Fibroblast of skin of right quadriceps (primary cell): ENCODE measurements at places on chromosomes 5 and 9.

- no peak for DNase-seq
These were observed 220.1 kb downstream of the TMEM232 start for GRCh38 chr5:110506378-110506777.

DNA sequence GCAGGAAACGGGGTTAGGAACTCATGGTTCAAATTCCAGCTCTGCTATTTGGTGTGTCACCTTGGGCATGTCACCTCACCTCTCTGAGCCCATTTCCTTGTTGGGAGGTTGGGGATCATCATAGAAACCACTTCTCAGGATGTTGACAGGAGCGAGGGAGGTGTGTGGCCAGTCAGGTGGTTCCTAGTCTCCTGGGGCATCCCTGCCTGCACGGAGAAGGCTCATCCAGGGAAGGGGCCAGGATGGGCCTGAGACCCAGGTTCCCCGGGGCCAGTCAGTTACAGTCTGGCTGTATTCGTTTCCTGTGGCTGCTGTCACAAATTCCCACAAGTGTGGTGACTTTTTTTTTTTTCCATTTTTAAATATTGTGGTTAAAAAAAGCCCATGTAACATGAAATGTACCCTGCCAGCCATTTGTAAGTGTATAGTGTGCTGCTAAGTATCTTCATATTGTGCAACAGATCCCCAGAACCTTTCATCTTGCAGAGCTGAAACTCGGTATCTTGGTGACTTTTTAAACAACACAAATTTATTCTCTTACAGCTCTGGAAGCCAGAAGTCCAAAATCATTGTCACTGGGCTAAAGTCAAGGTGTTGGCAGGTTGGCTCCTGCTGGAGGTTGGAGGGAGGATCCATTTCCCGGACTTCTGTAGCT is 78.7 kb upstream of the UNC5A start:
- DNase-seq = no peak

DNA sequence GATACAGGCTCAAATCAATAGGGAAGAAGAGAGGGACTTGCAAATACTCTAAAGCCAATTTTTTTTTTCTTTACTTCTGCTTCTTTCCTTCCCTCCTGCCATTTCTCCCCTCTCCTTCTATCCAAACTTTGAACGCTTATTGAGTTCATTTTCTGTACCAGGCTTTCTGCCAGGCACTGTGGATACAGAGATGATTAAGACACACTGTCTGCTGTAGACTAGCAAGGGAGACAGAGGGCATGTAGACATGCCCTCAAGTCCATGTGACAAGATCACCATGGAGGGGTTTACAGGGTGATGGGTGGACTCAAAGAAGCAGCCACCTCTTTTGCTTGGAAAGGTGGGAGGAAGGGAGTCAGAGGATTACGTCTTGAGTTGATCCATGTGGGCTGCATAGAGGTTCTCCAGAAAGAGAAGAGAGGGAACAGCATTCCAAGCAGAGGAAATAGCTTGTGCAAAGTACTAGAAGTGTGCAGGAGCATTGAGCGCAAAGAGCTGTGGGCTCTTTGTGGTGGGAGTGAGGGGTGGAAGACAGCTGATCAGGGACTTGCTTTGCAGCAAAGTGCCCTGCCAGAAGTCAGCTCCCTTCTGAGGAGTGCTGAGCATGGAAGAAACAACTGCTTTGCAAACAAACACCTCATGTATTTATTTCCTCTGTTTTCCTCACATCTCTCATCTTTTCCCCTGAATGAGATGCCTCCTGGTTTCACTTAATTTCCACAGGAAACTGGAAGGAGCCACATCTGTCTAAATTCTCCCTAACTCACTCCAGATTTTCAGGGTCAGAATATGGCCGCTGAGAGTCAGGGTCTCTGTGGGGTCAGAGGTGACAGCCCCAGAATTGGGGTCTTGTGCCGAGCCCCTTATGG is 64.4 kb upstream of the COL15A1 start:
- DNase-seq = no peak

DNA sequence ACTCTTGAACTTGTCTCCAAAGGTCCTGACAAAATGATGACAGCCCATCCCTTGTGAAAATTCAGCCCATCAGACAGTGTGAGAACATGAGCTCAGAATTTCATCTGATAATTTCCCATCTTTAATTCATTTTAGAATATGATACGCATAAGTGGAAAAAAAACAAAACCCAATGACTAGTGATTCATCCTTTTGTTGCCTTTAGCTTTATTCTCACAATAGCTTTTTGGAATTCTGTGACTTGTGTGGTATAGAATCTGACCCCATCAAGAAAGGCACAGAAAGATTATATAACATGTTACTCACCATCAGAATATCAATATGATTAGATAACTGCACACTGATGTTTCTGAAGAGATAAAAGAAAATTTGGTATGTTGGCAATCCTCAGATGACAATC is 16.1 kb upstream of the TMED7 start:
- DNase-seq = peak; percentile 19

GRCh38 chr5:149810856-149811255 is 80.7 kb downstream of the PPARGC1B start:
- no peak for DNase-seq

DNA sequence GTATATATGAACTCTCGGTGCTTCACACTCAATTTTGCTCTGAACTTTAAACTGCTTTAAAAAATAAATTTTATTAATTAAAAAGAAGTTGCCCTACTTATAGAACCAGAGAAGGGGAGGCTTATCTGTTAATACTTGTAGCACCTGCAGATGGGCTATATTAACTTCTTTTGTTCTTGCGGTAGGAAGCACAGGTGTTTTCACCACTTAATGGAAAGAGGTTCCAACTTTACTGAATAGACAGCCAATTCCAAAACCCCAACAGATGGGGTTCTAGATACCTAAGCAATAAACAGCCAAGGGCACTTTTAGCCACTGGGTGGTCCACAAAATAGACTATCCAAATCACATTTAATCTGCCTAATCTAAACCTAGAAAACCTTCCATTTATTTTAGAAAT is 65.4 kb downstream of the SSBP2 start:
- DNase-seq = no peak

DNA sequence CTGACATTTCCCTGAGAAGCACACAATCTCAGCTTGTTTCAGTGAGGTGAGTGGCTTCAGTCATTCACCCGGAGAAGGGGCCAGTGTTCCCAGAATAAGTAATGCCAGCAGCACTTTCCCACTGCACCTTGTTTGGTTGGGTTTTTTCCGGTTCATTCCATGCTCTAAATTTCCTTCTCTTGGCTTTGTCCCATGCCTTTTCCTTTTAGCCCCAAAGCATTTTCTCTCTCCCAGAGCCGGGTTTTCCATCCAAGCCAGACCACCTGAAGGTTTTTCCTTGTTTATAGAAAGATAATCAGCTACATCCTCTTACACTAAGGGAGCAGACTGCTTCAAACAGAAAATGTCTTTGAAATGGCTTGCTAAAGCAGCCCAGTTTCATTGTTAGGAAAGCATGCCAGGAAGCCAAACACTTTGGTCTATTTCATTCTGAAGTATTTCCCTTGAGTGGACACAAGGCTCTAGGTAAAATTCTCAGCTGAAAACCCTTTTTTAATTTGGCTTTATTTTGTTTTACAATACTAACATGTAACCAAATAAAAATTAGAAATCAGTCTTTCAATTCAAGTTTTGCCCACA is 501.6 kb downstream of the DTWD2 start:
- no peak for DNase-seq

DNA sequence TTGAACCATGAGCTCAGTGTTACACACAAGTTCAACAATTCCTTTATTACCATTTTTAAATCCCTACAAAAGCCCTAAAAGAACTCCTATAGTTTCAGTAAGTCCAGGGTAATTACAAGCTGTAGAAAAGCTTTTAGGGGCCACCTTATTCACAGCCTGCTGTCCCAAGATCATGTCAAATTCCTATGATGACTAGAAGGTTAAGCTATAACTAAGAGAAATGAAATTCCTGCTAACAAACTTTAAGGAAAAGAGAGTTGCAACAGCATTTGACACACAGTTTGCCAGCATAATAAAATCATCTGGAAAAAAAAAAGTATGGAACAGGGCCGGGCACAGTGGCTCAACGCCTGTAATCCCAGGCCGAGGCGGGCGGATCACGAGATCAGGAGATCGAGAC is 31.5 kb downstream of the TMEM245 start:
- DNase-seq = peak; percentile 44

GRCh38 chr9:97855486-97855875 is 2.5 kb downstream of the FOXE1 start:
- DNase-seq = no peak

GRCh38 chr9:70340572-70340971 is 73.9 kb downstream of the KLF9 start:
- DNase-seq = peak; percentile 26

DNA sequence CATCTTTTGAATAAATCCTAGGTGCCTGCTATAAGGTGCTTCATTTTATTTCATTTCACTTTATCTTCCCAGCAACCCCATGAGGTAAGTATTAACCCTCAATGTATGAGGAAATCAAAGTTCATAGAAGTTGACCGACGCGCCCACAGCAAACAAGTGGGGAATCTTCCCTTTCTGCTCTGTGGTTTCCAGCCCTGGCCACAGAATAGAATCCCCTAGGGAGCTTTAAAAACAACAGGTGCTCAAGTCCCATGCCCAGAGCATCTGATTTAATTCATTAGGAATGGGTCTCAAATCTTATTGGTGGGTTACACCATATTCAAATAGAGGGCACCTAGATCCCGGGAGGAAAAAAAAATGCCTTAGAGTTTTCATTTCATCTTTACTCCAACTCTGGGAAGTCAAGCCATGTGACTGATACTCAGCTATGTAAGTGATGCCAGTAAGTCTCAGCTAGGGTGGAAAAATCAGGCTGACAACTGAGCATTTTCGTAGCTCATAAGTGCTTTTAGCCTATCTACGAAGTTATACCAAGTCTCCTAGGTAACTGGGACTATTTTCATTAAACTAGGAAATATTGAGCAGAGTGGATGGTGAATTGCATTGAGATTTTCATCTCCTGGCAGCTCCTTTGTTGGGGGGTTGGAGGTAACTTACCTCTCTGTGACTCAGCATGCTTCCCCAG is 353.4 kb upstream of the SLC30A5 start:
- no peak for DNase-seq

DNA sequence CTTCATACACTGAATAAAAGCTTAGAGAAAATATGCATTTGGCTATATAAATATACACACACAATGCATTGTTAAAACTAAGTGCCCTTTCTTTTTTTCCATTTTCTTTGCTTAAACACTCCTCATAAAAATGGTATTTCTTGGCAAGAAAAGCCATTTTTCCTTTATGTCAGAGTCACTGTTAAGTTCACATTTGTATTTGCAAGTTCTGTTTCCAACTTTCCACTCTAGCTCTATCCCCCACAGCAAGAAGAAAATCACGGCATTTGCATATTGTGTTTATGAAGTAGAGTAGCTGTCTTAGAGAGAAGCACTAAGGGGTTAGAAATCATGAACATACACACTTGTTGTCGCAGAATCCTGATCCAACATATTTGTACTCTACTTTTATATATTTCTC is 662.1 kb upstream of the MEF2C start:
- DNase-seq = no peak

DNA sequence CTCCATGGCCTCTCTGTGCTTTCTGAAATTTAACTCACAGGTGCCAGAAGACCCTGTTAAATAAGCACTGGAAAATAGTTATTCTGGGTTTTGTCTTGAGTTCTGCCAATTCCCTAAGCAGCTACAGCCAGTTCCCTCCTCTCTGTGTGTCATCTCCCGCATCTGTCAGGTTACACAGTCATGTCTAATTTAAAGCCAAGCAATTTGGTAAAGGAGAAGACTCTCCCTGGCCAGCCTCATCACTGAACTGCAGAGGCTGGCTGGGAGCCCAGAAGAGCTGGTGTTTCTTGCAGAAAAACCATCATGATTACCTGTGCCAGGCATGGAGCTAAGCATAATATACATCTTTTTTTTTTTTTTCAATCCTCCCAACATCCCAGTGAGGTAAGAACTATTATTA is 141.3 kb upstream of the ZNF366 start:
- DNase-seq = peak; percentile 55

- no peak for DNase-seq
These were observed 27.9 kb upstream of the DTWD2 start for GRCh38 chr5:119016125-119016774.

DNA sequence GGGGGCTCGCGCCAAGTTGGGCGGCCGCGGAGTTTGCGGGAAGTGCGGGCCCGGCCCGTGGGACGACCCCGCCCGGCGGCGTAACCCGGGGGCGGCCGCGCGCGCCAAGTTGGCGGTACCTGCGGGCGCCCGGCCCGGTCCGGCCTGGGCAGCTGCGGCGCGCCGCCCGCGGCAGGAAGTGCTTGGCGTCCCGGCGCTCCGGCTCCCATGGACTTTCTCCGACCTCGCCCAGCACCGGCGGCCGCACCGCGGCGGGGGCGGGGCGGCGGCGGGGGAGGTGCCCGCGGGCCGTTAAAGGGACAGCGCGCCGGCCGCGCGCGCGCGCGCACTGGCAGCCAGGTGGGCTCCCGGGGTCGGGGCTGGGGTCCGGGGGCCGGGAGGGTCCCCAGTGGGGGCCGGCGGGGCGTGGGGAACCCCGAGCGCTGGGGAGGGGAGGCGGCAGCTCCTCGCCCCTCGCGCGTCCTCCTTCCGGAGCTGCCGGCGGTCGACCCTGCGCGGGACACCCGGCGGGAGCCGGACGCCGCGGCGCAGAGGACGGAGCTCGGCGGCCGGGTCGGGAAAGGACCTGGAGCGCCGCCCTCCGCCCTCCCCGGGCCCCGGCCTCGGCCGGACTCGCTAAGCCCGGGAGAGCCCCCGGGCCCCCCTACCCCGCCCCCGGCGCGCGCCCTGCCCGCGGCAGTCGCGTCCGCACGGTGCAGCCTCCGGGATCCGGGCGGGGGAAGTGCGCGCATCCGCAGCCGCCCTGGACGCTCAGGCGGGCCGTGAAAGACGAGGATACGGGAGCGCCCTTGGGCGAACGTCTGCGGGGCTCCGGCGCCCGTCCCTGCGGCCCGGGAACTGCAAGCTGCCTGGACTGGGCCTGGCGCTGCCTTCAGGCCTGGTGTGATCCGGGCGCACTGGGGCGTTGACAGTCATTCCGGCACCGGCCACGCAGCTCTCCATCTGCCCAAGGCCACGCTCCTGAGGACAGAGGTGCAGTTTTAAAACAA is at the start of gene NACC2:
Gene NACC2, minus strand, starts transcription at position 220 of the 989 bp plus-strand sequence. CDS start 44,768 bp downstream, outside the sequence.
- peak; percentile 58 for DNase-seq

GRCh38 chr9:115804206-115804605 is 349.4 kb upstream of the PAPPA start:
- no peak for DNase-seq

DNA sequence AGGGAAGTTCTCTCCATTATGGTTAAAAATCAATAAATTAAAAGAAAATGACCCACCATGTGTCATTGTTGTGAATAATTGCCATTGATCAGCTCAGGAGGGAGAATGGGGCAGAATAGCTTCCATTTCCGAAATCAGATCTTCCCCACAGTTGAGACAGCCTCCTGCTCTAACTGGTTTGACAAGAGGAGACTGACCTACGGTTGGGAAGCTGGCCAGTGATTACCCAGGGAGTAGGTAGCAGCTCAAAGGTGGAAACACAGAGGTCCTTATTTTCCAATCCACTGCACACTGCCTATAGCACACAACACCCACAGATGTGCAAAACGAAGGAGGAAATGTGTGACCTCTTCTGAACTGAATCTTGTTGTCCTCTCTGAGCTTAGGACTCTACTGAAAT is 69.0 kb upstream of the DAPK1 start:
- DNase-seq = no peak

DNA sequence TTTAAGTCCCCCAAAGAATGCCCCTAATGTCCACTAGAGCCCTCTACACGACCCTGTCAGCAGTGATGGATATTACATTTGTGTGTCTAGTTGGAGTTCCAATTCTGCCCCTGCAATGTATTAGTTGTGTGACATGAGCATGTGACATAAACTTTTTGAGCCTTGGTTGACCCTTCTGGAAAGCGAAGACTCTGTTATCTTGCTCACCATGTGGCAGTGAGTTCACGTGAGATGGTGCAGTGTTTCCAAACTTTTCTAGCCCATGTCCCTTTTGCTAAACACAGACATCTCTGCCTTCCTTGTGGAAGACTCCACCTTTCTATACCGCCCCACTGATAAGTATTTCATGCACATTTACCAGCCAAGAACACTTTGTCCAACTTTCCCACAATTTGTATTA is 87.0 kb upstream of the BOD1 start:
- no peak for DNase-seq
